Left hindlimb (tissue), 1 donor: ENCODE measurements at places on chromosomes 5 and 9.

- no peak for DNase-seq
Measured at GRCh38 chr5:129696636-129697035, 51.3 kb upstream of the MINAR2 start.

- no peak for DNase-seq
Measured at GRCh38 chr5:81687292-81687691, 63.6 kb downstream of the SSBP2 start.

DNA sequence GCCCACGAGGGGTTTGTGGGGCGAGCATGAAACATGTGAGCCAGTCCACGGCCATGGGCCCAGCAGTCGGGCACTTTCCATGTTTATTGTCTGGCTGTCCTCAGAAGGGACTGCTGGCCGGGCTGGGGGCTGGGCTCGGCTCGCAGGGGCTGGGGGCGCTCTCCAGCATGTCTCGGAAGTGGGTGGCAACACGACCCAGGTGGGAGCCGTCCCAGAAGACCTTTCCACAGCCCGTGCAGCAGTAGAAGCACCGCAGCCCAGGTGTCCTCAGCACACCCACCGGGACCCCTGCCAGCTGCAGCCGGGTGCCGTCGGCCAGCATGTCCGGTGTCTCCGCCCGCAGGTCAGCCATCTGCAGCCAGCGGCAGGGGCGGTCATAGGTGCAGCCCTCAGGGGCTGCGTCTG lies 4.8 kb upstream of the NRARP start:
- DNase-seq, result peak; percentile 32

DNA sequence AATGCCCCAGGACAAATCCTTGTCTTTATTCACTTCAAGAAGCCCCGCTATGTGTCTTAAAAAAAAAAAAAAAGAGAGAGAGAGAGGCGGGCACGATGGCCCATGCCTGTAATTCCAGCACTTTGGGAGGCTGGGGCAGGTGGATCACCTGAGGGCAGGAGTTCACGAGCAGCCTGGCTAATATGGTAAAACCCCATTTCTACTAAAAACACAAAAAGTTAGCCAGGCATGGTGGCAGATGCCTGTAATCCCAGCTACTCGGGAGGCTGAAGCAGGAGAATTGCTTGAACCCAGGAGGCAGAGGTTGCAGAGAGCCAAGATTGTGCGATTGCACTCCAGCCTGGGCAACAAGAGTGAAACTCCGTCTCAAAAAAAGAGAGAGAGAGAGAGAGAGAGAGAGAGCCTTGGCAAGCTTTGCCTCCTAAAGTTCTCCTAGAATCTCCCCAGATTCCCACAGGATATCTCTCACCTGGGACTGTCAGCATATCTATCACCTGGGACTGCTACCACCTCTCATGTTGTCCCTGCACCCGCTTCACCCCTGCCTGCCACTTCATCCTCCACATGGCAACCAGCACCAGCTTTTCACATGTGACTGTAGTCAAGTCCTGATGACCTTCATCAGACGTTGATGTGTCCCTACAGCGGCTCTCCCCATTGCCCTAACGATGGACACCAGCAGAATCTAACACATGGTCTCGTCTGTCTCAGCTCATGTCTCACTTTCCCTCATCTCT lies 5.8 kb downstream of the ITK start:
- DNase-seq, result no peak

GRCh38 chr5:134580001-134580460 lies 52.6 kb downstream of the SAR1B start:
- DNase-seq, result no peak

DNA sequence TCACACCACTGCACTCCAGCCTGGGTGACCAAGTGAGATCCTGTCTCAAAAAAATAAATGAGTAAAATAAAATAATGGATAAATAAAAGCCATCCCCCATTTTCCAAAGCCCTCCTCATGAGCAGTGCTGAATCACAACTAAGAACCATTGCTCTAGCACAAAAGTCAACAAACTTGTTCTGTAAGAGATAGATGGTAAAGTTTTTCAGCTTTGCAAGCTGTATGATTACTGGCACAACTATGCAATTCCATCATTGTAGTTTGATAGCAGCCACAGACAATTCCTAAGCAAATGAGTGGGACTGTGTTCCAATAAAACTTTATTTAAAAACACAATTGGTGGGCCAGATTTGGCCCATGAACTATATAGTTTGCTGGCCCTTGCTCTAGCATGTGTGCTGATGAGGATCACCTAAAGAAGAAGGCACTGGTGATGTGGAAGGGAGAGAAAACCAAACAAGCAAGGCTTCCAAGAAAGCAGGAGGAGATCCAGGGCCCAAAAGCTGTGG lies 64.6 kb downstream of the NEURL1B start:
- DNase-seq, result no peak

GRCh38 chr5:157491471-157491995 lies 31.5 kb downstream of the NIPAL4 start:
- no peak for DNase-seq

DNA sequence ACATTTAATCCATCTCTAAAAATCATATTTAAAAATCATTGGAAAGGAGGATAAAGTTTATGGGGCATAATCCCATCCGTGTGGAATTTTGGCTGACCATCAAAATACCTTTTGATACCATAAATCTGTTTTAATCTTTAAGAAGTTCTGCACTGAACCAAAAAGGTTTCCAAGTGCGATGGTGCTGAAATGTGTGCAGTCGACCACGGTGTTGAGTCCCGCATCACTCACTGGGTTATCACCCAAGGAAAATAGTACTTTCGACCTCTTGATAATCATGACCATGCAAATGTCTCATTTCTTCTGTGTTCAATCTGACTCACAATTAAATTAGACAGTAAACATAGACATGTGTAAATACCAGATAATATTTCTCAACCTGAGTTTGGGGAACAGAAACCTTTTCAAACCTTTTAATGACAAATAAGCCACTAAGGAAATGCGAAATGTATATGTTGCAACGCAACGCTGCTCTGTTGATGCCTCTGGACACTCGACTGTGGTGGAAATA lies 62.0 kb upstream of the CDH6 start:
- no peak for DNase-seq

DNA sequence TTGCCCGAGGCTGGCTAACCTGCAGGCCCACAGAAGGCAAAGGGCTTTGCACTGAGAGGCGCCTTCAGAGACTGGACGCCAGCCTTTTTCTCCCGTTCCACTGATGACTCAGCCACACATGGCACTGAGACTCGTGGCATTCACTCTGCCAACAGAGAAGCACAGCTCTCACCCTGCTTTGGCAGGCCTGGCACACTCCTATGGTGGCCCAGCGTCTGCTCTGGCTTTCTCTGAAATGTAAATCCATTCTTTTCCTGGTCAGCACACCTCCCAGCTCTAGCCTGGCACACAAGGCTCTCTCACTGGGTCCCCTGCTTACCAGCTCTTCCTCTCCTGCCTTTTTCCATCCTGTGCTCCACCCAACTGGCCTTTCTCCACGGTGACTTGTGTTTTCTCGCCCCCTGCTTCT lies 5.9 kb upstream of the MELK start:
- peak; percentile 52 for DNase-seq
